Sciatic nerve (tissue), 2 donors: ENCODE measurements at places on chromosomes 6 and 20.

GRCh38 chr6:10847684-10848083 lies 9.3 kb upstream of the MAK start:
- DNase-seq: no peak

DNA sequence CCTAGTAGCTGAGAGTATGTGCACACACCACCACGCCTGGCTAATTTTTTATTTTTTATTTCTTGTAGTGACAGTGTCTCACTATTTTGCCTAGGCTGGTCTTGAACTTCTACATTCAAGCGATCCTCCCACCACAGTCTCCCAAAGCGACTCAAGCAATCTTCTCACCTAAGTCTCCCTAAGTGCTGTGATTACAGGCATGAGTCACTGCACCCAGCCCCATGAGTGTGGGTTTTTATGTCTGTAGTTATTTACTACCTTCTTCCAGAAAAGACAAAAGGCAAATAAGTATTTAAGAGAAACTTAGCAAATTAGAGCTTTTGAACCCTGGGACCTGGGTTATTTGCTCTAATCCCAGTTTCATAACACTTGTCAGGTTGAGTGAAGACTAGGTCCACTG lies 92.3 kb upstream of the HCRTR2 start:
- DNase-seq: no peak

- no peak for DNase-seq
Measured at GRCh38 chr6:11538819-11539468, 1.4 kb downstream of the TMEM170B start.

GRCh38 chr6:71246596-71246995 lies 42.0 kb upstream of the OGFRL1 start:
- no peak for DNase-seq

- no peak for DNase-seq
Measured at GRCh38 chr20:53751620-53752318, 158.1 kb upstream of the ZNF217 start.

GRCh38 chr6:46486181-46486580 lies 5.1 kb downstream of the RCAN2 start:
- DNase-seq: no peak

- DNase-seq: no peak
Measured at GRCh38 chr20:13216533-13216932, 4.5 kb upstream of the ISM1 start.

DNA sequence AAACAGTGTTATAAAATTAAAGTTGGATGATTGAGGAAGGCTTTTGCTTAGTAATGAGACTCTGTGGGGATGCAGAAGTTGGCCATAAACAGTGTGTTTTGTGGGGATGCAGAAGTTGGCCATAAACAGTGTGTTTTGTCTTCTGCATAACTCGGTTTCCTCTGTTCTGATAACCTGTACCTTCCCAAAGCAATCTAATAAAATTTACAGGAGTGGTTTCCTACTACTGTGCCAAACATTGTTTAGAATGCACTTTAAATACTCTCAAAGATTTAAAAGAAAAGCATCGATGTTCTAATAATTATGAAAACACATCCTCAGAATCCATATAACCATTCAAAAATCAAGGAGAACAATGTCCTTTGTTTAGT lies 36.9 kb upstream of the SIRT5 start:
- no peak for DNase-seq
